ENCODE measurements at places on chromosomes 6 and 20.

- no peak for DNase-seq
These were observed 45.5 kb upstream of the AFDN start for GRCh38 chr6:167781066-167781767.

DNA sequence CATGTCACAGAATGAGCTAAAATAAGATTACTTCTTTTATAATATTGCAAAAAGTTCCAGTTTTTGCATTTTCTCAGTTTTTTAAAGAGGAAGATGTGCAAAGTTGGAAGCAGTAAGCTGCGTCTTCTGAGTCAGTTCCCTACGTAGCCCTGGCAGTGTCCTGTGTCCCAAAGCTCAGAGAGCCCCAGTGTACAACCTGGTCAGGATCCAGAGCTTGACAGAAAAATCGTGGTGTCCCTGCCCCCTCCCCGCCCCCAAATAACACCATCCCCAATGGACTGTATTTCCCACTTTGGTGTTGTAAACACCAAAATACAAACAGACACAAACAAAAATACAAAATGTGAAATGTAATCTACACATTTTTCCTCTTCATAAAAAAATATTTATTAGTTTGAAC lies 4.6 kb downstream of the SLC2A4RG start:
- no peak for DNase-seq

DNA sequence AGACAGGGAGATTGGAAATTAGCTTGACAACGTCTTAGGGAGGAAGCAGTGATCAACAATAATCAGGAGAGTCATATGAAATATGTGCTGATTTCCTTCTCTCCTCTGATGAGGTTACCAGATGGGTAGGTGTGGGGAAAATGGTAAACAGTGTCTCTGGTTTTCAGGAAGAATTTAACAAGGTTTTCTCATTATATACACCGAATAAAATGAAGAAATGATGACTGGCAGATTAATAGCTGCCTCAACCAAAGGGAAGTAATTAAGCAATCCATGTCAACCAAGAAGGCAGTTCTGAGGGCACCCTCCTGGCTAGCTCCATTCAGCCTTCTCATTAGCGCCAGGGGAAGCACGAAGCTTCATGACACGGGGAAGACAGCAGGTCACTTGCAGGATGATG lies 12.7 kb upstream of the RAMACL start:
- no peak for DNase-seq

GRCh38 chr20:1897541-1897940 lies 2.3 kb downstream of the SIRPA start:
- DNase-seq, result no peak
